A172 (cell line): ENCODE measurements at places on chromosomes 4 and X.
A peak's percentile ranks its signal among the peaks of the same experiment; 100 is the strongest.

DNA sequence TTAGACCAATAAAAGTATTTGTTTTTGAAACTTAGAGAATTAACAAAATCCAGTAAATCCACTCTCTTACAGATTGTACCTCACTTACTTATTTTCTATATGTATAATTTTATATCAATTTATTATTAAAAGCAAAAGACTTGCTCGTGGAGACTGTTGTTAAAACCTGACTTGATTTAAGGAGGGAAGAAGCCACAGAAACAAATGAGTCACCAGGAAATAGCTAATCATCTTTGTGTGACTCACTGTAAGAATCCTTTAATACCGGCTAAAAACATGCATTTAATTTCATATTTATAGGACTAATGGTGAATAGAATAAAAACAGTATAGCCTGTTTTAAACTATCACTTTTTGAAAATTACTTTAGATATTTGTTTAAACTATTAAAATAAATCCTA lies 29.9 kb upstream of the UBE2NL start:
- peak; percentile 35 for DNase-seq

DNA sequence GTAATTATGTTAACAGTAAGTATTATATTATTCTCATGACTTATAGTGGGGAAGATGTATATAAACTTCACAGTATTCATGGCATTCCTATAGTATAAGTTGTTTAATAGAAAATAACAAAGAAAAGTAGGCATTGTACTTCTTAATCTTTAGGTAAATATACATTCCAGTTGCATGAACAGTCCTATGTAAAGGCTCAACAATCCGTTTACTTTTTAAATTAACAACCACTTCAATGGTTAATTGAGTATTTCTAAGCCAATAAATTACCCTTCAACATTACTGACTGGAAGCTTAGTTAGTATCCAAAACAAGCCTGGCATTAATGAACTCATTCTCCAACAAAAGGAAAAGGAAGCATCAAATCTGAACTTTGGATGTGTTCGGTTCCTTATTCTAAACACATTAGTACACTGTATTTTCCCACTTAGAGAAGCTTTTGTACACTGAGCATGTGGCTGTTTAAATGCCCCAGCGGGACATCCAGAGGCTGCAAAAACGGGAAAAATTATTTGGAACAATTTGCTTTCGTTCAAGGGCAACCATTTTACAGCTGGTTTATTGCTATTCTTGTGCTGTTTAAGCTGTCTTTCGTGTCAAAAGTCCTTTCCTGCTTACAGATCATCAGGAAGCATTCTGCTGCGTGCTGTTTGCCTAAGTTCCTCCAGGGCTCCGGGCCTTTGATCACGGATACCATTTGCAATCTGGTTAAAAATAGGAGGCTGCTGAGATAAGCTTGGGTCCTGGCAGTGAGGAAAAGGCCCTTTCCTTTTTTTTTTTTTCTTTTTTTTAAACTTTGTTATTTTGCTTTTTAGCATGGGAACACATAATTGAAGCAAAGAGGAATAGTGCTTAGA lies 460.3 kb downstream of the SPRY1 start:
- no peak for DNase-seq

GRCh38 chr4:76078033-76078613 lies 3.6 kb downstream of the ART3 start:
- no peak for DNase-seq

- no peak for DNase-seq
Observed at GRCh38 chr4:187436251-187436650, 559.3 kb upstream of the ZFP42 start.

DNA sequence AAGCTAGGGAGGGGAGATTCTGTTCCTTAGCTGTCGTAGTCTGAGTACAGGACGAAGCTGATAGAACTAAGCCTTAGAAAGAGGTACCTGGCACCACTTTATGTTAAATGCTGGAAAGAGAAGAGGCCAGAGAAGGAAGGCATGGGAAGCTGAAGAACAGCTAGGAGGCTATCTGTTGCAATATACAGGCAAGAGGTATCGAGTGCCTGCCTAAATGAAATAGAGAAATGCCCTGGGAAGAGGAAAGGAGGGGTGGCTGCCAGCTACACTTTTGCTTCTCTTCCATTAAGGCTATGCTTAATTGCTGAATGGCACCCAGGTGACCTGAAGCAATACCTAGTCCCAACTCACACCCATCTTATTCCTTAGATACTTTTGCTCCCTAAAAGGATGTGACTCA lies 380.4 kb upstream of the FGF13 start:
- no peak for DNase-seq

DNA sequence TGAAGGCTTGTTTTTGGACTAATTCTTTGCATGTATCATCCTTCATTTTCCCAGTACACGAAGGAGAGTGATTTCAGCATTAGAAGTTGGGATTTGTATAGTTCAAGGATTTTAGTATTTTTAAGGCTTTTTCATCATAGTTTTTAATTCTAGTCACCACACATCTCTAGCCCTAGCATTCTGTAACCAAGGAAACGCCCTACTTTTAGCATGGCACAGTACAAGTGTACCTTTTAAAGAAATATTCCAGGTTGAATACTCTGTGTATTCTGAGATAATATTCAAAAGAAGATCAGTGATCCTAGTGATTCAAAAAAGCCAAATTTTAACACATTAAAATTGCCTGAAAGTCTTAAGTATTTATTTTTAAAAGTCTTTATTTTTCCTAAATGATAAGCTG lies 150.5 kb downstream of the RAP1GDS1 start:
- DNase-seq: no peak

GRCh38 chr4:188025476-188025875 lies 29.9 kb downstream of the ZFP42 start:
- no peak for DNase-seq

GRCh38 chrX:47283015-47283771 lies 50.4 kb downstream of the USP11 start:
- DNase-seq: no peak

GRCh38 chrX:12987900-12988594 lies 13.1 kb downstream of the TMSB4X start:
- no peak for DNase-seq

DNA sequence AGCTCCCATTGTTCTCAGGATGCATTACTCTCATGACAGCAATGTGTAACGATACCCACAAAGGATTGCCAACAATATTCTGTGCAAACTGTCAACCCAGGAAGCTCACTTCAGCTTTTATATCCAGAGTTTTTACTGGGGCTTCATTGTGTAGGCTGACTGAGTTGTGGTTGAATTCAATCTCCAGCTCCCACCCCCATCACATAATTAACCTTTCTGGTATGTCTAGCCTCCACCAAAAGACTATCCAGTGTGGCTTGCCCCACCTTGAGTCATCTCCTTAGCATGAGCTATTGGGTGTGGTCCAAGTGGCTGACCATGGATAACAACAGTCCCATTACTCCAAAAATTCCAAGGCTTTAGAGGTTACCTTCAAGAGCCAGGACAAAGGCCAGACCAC lies 17.7 kb upstream of the TAB3 start:
- DNase-seq: peak; percentile 93

- no peak for DNase-seq
Observed at GRCh38 chrX:46959985-46960700, 47.9 kb downstream of the JADE3 start.

DNA sequence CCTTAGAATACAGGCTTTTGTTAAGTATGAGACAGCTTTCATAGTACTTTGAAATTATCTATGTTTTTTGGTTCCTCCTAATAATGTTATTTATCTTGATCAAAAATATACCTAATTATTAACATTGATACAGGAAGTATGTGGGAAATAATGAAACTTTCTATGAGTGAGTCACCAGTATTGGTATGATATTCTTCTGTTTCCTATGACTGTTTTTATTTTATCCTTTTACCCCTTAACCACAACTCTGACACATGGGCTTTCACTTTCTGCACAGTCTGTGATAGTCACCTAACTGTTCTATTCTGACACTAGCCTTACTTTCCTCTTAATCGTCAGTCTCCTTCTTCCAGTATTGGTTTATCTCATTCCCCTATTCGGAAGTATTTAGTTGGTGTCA lies 4.7 kb downstream of the THAP9 start:
- peak; percentile 28 for DNase-seq

GRCh38 chr4:165351359-165352130 lies 24.1 kb downstream of the MSMO1 start:
- no peak for DNase-seq

GRCh38 chrX:134712272-134712671 lies 54.0 kb upstream of the PLAC1 start:
- no peak for DNase-seq

- no peak for DNase-seq
Observed at GRCh38 chr4:31702326-31702725, 982.2 kb downstream of the PCDH7 start.

- no peak for DNase-seq
Observed at GRCh38 chr4:7759635-7760034, 180.0 kb downstream of the AFAP1 start.

DNA sequence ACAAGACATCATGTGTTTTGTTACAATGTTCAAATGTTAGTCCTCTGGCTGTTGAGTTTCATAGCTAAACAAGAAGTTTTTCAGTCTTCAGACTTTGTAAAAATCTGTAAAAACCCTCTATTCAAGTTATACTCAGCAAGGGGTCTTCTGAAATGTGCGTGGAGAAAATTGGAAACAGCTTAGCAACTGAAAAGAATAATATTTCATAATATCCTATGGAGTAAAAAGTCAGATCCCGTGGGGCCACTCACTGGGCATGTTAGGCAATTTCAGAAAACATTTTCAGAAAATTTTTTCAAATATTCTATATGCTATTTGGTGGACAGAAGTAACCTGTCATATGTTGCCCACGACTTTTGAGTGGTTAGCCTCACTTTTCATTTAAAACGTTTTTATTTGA lies 118.3 kb downstream of the CORIN start:
- no peak for DNase-seq

- DNase-seq: peak; percentile 67
Observed at GRCh38 chrX:15619053-15619755, 18.4 kb upstream of the ACE2 start.

GRCh38 chrX:105063743-105064142 lies 156.8 kb downstream of the TEX13A start:
- DNase-seq: no peak

GRCh38 chrX:81900522-81900921 lies 698.6 kb downstream of the SH3BGRL start:
- DNase-seq: no peak

DNA sequence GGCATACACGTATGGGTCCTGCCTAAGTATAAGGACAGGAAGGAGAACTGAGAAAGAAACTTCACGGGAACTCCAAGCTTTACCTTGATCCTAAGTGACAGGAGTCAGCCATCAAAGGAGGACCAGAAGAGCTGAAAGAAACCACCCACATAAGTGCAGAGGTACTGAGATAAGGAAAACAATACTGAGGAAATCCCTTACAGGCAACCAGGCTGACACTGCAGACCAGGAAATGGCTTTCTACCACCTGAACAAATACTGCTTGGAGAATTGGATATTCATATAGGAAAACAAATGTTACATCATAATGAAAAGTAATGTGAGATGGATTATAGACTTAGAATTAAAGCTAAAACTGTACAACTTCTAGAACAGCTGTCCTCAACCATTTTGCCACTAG lies 127.0 kb downstream of the IL15 start:
- no peak for DNase-seq

DNA sequence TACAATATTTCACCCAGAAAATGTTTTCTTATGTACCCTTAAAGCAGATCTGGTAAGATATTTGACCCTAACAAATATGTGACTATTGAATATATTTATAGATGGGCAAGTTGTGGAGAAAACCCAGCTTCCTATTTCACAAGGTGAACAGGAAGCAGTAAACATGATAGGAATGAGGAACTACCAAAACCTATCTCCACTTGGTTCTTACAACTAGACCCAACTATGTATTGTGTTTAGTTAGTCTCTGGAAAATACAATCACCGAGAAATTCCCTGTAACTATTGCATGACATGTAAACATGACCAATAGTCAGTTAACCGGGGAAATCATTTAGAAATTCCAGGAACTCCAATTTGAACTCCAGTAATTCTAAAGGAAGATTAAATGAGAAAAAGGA lies 8.4 kb upstream of the RXFP1 start:
- DNase-seq: no peak

DNA sequence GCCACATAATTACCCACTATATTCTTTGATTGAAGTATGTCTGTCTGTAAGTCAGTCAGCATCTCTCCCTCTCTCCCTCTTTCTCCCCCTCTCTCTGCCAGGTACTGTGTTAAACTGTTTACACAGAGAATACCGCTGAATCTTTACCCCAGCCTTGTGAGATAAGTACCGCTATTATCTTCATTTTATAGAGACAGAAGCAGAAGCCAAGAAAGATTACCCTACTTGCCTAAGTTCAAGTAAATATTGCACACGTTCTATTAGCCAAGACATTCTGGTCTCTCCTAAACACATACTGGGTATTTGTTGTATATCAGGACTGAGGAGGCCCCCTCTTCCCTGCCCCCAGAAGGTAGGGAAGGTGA lies 695 bp upstream of the GPR101 start:
- no peak for DNase-seq

- no peak for DNase-seq
Observed at GRCh38 chr4:54446581-54446980, 211.2 kb upstream of the KIT start.

GRCh38 chr4:80322716-80323115 lies 12.8 kb upstream of the CFAP299 start:
- peak; percentile 52 for DNase-seq

GRCh38 chrX:46649421-46650260 lies 76.1 kb downstream of the CHST7 start:
- peak; percentile 3 for DNase-seq

DNA sequence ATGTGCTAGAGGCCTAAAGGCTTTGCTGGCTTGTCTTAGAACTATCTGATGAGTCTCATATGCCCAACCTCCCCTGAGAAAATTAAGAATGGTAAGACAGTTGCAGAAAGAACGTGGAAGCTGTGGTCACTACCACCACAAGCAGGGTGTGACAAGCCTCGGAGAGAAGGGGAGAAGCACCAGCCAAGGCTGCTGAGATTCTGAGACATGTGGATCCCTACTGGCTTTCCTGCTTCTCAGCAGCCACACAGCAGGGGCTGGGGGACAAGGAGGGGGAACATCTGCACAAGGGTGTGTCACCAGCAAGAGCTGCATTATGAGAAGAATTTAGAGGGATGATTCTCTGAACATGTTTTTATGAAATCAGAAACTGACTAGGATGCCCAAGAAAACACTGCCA lies 19.4 kb downstream of the TAPT1 start:
- DNase-seq: no peak

DNA sequence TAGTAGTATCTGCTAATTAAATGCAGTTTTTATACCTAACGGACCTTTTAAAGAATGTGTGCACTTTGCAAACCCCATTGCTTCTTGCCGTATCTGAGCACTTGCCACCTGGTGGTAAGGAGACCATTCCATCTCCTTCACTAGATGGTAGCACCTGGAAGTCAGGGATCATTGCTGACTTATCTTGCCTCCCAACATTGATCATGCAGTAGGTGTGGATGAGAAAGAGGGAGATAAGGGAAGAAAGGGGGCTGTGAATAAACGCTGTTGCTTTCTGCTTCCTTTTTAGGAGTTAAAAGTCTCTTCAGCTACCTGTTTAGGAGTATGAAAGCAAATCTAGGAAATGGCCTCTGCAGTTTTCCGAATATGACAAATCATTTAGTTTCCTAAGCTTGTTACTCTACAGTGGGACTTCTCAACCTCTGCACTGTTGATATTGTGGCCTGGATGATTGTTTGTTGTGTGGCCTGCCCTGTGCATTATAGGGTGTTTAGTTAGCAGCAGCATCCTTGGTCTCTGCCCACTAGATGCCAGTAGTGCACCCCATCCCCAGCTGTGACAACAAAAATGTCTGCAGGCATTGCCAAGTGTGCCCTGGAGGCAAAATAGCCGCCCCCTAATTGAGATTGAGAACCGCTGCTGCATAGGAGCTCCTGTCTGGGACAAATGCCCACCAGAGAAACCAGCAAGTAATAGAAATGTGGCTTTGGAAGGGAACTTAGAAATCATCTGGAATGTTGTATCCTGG lies 38.8 kb downstream of the GAB1 start:
- DNase-seq: peak; percentile 18

- no peak for DNase-seq
Observed at GRCh38 chr4:79425586-79425985, 17.6 kb upstream of the GK2 start.
